NCI-H460 (cell line): ENCODE measurements at places on chromosomes 7 and 10.
A peak's percentile ranks its signal among the peaks of the same experiment; 100 is the strongest.

DNA sequence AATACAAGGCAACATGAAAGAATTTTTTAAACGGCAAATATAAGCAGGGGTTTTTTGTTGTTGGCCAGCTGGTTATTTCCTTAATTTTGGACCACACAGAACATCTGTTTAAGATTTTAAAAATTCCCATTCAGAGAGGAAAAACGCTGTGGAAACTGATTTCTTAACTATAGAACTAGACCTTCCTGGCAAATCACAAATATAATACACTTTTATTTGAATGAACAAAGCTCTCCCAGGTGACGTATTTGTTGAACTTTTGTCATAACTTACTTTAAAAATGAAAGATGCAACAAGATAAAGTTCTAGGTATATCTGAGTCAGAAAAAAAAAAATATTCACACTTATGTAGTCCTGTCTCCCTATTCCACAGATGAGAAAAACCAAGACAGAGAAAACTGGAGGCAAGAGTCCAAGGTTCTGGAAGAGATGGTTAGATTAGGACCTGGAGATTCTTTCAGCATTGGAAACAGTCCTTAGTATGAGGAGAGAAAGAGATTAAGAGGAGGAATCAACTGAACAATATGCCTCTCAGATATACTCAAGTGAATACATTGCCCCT lies 269.1 kb downstream of the NEBL start:
- no peak for DNase-seq

DNA sequence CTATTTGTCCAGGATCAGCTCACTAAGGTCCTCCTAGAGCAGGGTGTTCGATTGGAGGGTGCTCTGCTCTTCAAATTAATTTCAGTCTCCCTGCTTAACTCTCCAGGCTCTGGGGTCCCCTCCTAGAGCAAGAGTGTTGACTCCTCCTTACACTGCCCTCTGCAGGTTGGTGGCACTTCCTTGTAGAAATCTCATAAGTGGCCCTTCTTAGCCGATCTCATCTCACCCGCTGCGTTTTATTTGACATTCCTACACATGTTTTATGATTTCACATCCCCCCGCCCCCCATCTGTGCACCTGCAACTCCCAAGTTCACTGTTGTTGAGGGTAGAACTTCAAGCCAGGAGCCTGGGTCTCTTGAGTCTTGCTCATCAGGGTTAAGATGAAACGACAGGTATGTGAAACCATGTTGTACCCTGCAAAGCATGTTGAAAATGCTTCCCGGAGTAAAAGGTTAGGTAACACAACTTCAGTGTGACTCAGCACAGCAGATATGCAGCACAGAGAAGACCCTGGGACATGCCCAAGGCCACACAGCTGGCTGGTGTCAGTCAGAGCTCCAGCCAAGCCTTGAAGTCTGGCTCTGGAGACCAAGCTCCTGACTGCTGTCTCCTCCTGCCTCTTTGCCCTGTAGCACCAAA lies 171.2 kb downstream of the PRKAG2 start:
- DNase-seq, result peak; percentile 47

DNA sequence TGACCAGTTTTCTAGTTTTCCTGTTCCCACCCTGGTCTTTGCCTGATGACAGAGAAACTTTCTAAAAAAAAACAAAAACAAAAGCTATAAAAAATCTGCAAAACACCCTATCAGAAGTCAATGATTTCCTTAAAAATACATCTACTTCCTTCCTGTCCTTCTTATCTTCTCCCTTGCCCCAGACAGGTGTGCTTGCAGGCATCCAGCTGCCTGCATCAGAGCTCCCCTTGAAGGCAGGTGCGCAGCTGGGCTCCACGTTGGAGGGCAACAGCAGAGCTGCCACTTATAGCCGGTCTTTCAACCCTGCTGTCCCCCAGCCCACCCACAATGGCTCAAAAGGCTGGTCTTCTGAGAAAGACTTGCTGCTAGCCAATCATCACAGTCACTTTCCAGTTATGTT lies 29.8 kb downstream of the UBE2D4 start:
- no peak for DNase-seq

- no peak for DNase-seq
These were observed 194.7 kb upstream of the SEMA3A start for GRCh38 chr7:84389242-84389641.

GRCh38 chr10:131681656-131682055 lies 219.2 kb upstream of the PPP2R2D start:
- no peak for DNase-seq

GRCh38 chr10:43102063-43102828 lies 25.4 kb downstream of the RET start:
- DNase-seq, result no peak

DNA sequence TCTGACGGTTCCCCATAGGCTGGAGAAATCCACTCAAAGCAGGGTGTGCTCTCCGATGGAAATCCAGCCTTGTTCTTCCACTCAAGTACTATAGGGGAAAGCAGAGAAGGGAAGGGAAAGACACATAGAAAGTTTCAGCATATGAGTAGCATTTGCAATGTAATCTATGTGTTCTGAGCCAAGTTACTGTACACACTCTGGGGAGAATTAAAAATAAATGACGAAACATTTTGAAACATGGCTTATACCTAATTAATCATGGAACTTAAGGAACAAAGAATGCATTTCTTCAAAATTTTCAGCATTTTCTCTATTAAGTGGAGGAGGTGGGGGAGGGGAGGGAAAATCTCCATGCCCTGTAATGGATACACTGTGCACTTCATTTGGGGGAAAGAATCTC lies 198.1 kb upstream of the HABP2 start:
- DNase-seq, result no peak

DNA sequence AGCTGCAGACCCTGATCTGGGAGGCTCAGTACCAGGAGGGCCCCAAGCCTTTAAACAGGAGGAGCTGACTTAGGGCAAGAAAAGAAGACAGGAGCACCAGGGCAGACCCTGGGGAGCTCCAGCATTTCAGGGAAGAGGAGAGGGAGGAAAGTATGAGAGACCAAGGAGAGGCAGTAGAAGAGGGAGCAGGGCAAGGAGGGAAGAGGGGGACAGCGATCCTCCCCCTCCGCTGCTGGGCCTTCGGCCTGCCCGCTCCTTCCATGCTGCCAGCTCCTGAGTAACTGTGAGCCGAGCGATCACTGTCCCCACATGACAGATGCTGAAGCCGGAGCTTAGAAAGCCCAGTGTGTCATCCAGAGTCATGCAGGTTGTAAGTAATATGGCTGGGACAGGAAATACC lies 65.9 kb downstream of the ALOX5 start:
- DNase-seq, result no peak

- DNase-seq, result no peak
These were observed 227.7 kb downstream of the KCNMA1 start for GRCh38 chr10:77409697-77410471.

GRCh38 chr7:134649226-134649775 lies 2.6 kb downstream of the BPGM start:
- DNase-seq, result no peak

DNA sequence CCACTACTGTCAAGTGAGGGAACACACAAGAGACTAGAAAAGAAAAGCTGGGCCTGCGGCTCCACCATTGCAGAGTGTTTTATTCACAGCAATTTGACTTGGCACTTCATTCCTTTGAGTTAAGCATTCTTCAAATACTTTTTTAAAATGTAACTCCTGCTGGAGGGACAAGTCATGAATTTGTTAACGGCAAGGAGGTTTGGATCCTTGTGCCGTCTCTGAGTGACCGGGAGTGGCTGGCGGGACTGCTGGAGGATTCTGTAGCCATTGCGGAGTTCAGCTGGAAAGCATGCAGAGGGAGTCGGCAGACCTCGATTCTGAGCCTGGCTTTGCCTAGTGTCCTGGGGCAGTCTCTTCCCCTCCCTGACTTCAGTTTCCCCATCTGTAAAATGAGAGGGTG lies 9.8 kb downstream of the HSPA12A start:
- no peak for DNase-seq

GRCh38 chr7:142196066-142196840 lies 61.6 kb downstream of the PRSS58 start:
- DNase-seq, result no peak

GRCh38 chr7:37462138-37462537 lies 13.5 kb upstream of the ELMO1 start:
- DNase-seq, result no peak

DNA sequence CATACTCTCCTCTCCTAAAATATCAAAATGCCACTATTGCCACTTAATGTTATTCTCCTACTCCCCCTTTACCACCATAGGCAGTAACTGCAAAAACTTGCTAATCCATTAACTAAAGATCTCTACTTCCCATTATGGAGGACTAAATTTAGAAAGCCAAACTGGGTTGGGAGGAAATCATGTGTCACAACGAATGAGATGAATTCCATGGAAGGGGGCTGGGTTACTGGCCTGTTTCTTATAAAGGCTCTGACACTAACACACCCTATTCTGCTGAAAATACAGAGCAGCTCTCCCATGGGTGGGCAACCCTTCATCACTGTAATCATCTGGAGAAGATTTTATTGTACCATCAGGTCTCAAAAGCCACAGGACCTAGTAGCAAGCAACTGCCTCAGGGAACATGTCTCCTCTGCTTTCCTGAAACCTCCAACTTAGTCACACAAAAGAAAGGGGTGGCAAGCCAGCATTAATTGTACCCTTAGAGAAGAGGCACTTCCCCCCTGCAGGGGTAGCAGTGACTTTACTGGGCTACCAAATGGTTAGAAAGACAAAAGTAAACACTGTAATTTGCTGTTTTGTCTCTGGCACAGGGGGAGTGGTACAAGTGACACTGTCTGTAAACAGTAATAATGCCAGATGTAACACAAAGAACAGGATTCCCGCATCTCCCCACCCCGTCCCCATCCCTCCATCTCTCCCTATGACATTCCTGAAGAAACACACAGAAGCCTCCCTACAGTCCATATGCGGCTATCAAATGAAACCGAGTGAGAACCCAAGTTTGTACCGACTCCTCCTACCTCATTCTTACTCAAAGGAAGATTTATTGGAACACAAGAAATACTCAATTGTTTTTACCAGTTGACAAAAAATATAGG lies 81.6 kb downstream of the ARMH3 start:
- DNase-seq, result no peak

DNA sequence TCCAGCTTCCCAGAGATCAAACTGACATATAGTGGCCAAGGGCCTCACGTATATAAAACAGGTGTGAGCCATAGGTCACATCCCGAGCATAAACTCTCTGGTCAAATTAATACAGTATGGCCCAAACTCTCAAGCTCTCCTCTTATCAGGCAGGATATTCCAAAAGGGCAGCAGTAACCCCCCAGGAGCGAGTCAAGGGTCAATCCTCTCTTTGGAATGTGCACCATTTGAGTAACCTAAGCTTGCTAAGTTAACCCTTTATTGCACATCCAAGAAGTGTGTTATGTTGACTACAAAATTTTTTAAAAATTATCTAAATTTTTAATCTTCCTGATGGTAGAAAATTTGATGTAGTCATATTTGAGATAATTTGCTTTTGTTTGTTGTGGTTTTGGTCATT lies 4.5 kb upstream of the TRIM24 start:
- DNase-seq, result no peak

- DNase-seq, result no peak
These were observed 104.0 kb downstream of the MAD1L1 start for GRCh38 chr7:2128601-2129322.

DNA sequence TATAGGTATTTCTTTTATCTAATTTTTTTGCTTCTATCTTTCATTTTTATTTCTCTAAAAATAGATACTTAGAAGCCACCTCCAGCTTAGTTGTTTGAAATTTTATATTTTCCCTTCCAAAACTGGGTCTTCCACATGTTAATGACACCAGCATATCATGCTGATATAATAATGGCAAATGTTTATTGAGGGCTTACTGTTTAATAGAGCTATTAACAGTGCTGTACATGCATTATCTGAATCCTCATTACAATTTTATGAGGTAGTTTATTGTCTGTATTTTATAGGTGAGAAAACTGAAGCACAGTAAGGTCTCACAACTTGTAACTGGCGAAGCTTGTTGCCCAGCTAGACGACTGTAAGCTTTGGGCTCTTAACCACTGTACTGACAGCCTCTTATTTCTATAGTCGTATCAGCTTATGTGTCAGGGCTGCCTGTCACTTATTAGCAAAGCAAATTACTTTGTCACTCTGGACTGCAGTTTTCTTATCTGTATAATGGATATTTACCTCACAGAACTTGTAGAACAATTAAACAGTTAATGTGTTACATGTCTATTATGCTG lies 51.2 kb downstream of the ANKIB1 start:
- DNase-seq, result no peak

GRCh38 chr10:112131996-112132395 lies 51.6 kb downstream of the GPAM start:
- no peak for DNase-seq

GRCh38 chr10:27245836-27246235 lies 5.2 kb upstream of the ACBD5 start:
- no peak for DNase-seq

- DNase-seq, result no peak
These were observed 10.4 kb downstream of the YKT6 start for GRCh38 chr7:44211126-44211675.

DNA sequence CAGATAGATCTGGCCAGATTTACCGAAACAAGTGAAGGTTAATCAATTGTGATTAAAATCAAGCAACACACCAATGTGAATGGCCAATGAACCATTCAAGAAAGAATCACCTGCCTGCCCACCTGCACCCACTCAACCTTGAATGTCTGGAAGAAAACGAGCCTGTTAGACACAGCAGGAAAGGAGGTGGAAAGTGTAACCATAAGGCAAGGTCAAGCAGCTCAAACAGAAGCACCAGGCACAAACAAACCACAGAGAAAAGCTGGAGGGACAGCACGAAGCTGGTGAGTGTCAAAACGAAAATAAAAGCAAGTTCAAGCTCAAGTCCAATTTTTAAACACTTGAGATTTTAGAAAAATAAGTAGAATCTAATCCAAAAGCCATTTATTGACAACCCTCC lies 64.9 kb downstream of the STEAP1B start:
- no peak for DNase-seq

DNA sequence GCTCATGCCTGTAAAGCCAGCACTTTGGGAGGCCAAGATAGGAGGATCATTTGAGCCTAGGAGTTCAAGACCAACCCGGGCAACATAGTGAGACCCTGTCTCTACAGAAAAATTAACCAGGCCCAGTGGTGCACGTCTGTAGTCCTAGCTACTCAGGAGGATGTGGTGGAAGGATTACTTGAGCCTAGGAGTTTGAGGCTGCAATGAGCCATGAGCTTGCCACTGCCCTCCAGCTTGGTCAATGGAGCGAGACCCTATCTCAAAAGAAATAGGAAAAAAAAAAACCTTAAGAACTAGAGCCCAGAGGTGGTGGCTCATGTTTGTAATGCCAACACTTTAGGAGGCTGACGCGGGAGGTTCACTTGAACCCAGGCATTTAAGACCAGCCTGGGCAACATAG lies 2.2 kb downstream of the STRA8 start:
- DNase-seq, result no peak

- DNase-seq, result no peak
These were observed 87.9 kb downstream of the SLC37A3 start for GRCh38 chr7:140310337-140311002.

DNA sequence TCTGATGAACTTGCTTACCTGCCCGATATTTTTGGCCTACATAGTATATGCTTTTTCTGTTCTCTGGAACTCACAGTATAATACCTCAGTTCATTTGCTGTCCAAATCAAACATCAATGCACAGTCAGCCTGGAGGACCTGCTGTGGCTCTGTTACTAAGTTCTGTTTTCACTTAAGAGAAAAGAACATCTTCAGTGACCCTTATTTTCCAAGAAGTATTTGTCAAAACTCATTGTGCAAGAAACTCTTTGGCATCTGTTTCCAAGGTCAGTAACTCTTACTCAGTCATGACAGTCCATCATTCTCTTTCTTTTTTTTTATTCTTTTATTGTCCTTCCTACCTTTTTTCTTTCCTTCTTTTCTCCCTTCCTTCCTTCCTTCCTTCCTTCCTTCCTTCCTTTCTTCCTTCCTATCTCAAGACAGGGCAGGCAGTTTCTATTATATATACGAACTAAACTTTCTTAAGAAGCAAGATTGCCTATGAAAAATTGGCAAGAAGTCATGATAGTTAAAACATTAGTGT lies 37.8 kb upstream of the SEM1 start:
- no peak for DNase-seq
